ENCODE measurements at places on chromosomes 11 and 22.

GRCh38 chr22:37428649-37429586 is 1.6 kb upstream of the ELFN2 start:
- peaks cover 8% of the 10 kb centered on the region for H3K4me1 ChIP-seq
- no peaks in the 10 kb centered on the region for H3K36me3 ChIP-seq
- peak; percentile 27 for DNase-seq
- no peak overlapping the region for H3K4me3 ChIP-seq

DNA sequence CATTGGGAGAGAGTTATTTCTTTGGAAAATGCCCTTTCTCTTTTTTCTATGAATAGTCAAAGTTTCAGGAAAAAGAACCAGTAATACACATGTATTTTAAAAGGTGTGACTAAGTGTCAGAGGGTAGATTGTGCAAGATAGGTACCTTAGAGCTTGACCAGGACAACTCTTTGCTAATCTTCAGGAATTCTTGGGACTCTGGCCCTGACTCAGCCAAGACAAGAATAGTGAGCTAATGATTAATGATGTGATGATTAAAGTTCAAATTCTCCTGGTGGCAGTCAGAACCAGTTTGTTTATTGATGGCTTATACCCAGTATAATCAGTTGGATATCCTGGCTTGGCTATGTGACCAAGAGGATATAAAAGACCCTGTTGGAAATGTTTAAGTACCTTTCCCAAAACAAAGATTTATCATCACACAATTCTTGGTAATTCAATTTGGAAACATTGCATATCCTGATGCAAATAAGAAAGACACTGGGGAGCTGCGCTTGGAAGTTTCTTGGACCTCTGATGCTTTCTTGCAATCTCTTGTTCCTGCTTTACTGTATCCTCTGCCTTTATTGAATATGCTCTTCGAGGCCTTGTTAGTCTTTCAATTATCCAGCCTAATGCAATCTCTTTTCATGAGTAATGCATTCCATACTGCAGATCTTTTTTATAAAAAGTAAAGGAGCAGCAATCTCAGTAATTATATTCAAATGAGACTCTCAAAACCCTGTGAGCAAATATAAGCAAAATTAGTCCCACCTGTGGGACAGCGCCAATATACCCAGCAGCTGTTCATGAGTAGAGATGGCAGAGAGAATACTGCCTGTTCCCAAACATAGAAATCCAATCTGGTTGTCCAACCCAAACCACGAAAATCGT is 48.0 kb upstream of the CEP126 start:
- H3K4me1 ChIP-seq = peaks cover 7% of the 10 kb centered on the region
- no peaks in the 10 kb centered on the region for H3K36me3 ChIP-seq
- no peaks in the 10 kb centered on the region for H3K27me3 ChIP-seq
- H3K4me3 ChIP-seq = no peak overlapping the region
- no peak overlapping the region for H3K27ac ChIP-seq

DNA sequence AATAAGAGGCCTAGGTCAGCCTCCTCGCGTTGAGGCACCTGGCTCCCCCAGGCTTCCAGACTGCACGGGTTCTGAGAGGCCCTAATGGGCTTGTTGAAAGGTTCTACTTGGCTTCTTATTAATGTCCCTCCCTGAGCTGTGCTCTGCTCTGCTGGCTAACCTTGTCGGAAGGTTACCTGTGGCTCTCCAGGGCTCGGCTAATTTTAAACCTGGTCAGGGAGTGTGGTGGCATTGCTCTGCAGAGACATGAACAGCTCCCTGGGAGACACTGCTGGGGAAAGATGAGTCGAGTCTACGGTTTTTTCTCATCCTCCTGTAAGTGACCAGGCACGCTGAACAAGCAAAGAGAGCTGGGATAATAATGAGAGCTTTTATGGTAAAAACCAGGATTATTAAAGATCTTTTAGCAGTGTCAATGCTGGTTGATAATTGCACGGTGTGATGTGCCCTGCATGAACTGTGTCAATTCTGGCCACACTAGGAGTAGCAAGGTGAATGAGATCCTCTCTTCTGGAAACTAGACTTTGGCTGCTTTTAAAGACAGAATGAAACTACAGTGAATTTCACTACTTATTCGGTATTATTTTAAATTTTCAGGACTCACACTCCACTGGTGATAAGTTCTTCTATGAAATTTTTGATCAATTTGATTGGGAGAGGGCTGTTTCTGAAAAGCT is 70.7 kb downstream of the TEAD1 start:
- H3K36me3 ChIP-seq = no peaks in the 10 kb centered on the region
- H3K27ac ChIP-seq = no peak overlapping the region
- H3K27me3 ChIP-seq = no peaks in the 10 kb centered on the region

DNA sequence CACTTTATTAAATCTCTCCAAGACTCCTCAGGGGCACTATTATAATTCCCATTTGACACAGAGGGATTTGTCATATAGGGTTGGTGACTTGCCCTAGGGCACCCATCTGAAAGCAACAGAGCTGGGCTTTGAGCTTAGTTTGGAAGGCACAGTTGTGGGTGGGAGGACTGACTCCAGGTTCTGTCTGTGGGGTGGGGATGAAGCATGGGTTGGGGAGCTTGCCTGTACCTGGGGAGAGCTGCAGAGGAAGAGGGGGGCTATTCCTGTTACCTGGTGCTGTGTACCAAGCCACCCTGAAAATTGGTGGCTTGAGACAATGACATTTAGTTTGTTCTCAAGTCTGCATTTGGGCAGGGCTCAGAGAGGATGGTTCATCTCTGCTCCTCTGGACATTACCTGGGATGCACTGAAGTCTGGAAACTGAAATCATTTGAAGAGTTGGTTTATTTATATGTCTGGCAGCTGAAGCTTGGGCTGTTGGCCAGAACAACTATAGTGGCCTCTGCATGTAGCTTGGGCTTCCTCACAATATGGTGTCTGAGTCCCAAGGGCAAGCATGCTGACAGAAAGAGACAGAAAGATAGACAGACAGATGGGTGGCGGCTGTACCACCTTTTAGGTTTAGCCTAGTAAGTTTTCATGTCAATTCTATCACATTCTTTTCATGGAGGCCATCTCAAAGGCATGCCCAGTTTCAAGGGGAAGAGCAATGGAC is 44.9 kb downstream of the LRRC32 start:
- no peak overlapping the region for H3K4me3 ChIP-seq
- no peaks in the 10 kb centered on the region for H3K4me1 ChIP-seq
- no peaks in the 10 kb centered on the region for H3K27me3 ChIP-seq

DNA sequence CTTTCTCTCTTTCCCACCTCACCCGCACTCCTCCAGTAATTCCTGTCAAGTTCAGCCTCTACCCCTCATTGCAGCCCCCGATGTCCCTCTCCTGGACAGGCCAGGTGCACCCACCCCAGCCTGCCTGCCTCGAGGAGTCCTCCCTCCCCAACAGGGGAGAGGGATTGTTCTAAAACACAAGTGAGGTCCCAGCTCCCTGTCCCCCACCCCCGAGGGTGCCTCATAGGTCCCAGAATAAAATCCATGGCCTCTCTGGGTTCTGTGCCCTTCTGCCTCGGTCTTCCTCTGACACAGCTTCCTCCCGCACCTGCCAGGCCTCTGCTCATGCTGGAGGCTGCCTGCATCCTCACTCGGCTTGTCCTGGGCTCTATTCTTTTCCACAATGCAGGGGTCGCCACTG is 720.1 kb downstream of the BRD1 start:
- no peaks in the 10 kb centered on the region for H3K27me3 ChIP-seq
- H3K4me1 ChIP-seq = no peaks in the 10 kb centered on the region
- no peak overlapping the region for H3K27ac ChIP-seq
- no peak overlapping the region for H3K4me3 ChIP-seq
- no peak for DNase-seq
- H3K36me3 ChIP-seq = no peaks in the 10 kb centered on the region

DNA sequence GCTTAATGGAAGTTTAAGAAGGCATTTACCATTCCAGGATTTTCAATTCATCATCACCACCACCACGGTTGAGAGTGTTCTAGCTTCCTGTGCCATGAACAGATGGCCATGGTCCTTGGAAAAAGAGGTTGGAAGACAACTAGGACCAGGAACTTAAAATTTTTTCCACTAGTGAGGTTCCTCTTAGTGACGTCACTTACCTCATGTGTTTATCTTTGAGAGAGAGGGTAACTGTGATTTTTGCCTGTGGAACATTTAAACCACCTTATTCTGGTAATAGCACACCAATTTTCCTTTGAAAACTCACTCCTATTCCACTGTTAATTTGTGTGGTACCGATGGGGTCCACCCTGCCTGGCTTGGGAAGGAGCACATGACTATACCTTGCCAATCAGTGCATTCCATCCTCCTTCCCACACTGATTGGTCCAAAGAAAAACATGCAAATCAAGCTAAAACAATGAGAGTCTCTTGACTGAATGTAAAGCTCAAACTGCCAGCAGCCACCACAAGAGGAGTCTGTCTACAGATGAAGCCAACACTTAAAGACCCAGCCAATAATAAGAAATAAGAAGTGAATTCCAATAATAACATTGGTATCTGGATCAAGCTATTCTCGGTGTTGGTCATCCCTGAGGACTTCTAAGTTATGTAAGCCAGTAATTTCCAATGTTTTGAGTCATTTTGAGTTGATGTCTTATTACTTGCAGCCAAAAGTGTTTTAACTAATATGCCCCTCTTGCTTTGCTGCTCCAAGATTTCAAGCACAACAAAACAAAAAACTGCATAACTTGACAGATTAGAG is 111.8 kb downstream of the MPPED2 start:
- no peaks in the 10 kb centered on the region for H3K27me3 ChIP-seq
- H3K4me3 ChIP-seq = no peak overlapping the region
- no peak overlapping the region for H3K27ac ChIP-seq
- no peaks in the 10 kb centered on the region for H3K4me1 ChIP-seq

Data from Panc1 (cell line).